ENCODE measurements at places on chromosomes 16 and 17. TPM values are rescaled to one million over a fixed set of nuclear protein-coding genes. Genes with fewer than 3 reads are reported as not detected.

Gene PRKCB
- 82.6 TPM for total RNA-seq

Gene RNF222
- 0.22 TPM for total RNA-seq

Gene GPR179
- total RNA-seq, result 0.34 TPM

Gene TVP23C
- 9.2 TPM for total RNA-seq

Gene HSPB9
- total RNA-seq, result 0.18 TPM

Gene KIF2B
- total RNA-seq, result not detected

All from activated naive CD8-positive, alpha-beta T cell treated with anti-CD3 and anti-CD28 coated beads for 36 hours (primary cell).